ENCODE measurements at places on chromosomes 13 and 19.

DNA sequence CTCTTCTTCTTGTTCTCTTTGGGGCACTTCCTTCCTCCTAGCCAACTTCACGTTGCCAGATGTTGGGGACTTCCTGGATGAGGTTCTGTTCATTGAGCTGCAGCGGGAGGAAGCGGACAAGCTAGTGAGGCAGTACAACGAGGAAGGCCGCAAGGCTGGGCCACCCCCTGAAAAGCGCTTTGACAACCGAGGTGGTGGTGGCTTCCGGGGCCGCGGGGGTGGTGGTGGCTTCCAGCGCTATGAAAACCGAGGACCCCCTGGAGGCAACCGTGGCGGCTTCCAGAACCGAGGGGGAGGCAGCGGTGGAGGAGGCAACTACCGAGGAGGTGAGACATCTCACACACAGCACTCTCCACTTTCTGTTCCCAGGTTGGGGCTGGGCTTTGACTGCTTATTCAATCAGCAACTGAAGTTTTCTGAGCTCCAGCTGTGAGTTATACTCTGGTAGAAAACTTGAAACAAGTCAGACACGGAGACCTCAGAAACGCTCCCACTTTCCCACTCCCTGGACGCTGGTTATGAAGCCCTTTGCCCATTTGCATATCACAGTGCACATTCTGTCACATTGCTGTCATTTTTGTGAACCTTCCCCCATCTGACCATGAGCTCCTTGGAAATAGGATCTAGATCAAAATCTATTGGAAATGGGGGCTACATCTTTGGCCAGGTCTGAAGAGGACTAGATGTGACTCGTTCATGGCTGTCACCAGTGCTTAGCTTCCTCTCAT is 7.2 kb upstream of the CCDC97 start:
- DNase-seq = peak; percentile 54

- DNase-seq = no peak
These were observed 287.0 kb downstream of the FGF9 start for GRCh38 chr13:21957833-21958232.

GRCh38 chr19:58381460-58382212 is 806 bp upstream of the ZNF837 start:
- no peak for DNase-seq

DNA sequence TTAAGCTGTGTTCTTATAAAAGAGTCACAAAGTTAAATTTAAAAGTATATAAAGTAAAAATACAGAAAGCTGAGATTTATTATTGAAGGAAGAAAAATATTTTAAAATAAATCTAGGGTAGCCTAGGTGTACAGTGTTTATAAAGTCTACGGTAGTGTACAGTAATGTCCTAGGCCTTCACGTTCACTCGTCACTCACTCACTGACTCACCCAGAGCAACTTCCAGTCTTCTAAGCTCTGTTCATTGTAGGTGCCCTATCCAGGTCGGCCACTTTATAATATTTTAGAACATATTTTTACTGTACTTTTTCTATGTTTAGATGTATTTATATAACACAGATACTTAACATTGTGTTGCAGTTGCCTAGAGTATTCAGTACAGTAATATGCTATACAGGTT is 47.4 kb downstream of the NDFIP2 start:
- no peak for DNase-seq

DNA sequence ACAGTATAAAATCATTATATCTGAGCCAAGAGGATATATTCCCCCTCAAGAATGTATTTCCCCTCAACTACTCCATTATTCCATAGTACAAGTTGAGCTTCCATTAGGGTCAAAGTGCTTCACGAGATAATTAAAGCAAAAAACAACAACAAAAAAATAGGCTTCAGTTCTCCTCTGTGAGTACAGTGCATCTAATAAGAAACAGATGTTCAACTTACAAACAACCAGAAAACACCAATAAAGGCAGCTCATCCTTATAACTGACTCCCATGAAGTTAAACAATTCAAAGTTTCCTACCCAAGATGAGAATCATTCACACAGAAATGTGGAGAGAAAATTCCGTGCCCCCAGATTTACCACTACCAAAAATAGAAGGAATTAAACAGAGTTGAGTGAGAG is 854.4 kb downstream of the PCDH9 start:
- no peak for DNase-seq

DNA sequence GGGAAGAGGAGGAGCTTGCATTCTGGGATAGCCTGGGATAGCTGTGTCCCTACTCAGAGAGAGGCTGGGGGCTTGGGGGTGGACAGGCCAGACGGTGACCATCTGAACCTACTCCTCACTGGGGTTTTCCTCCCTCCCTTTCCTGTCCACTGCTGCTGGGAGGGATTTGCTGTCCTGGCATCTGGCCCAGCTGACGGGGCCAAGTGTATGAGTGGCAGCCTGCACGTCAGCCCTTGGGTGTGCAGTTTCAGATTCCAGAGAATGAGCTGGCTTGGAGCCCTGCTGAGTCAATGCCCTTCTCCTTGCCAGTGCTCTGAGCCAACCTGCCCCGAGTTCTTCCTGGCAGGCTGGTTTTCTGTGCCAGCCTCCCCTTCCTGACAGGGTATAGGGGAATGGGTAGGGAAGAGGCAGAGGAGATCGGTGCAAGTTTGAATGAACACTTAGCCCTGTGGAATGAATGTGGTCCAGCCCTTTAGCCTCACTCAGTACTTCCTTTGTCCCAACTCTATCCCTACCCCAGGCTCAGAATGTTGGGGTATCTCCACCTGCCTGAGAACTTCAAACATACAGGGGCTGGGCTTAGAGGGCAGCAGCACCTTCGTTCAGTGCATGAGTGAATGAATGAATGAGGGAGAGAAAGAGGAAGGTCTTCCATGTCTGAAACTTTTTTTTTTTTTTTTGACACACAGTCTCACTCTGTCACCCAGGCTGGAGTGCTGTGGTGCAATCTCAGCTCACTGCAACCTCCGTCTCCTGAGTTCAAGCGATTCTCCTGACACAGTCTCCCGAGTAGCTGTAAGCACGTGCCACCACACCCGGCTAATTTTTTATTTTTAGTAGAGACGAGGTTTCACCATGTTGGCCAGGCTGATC is 1.8 kb upstream of the ANGPTL4 start:
- no peak for DNase-seq

DNA sequence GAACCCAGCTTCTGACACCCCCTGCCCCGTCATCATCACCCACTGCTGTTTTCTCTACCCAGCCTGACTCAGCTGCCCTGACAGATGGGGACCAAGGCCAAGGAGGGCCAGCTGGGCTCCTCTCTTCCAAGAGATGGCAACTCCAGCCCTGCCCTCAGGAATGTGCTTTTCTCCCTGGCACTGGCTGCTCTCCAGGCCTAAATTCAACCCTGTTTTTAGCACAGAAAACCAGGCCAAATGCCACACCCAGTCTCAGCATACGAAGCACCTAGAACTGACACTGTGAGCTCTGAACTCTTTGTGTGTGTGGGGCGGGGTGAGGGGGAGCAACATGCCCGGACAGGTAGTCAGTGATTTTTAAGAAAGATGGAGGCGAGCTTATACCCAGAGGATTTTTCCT is 23.4 kb upstream of the IGFL1 start:
- no peak for DNase-seq

GRCh38 chr19:49766930-49767299 is at the start of gene AP2A1:
Gene AP2A1, plus strand, starts transcription at chr19:49767001. Its CDS starts 133 bp downstream, at chr19:49767134.
- DNase-seq = no peak

DNA sequence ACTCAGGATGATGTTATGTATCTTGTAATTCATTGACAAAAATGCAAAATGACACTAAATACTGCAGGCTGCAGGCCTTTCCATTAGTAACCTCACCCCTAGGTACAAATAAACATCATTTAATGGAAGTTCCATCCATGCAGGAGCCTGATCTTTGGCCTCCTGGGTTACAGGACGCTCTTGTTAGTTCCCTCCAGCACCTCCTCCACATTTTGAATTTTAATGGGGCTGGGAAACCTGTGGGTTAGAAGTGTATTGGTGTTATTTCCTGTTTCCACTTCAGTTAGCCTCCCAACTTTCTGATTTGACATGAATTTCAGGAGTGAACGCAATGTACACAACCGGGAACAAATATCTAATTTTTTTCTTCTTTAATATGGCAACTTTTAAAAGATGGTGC is 237.1 kb upstream of the ARGLU1 start:
- no peak for DNase-seq

GRCh38 chr19:9819596-9819909 is 674 bp upstream of the FBXL12 start:
- no peak for DNase-seq

GRCh38 chr13:21365574-21365973 is 93.5 kb downstream of the ZDHHC20 start:
- DNase-seq = no peak
